Activated T-helper 17 cell treated with anti-CD3 and anti-CD28 coated beads, Interleukin-2, amount 50 U/mL, for 72 hours (primary cell): ENCODE measurements at places on chromosomes 2 and 18. TPM values are rescaled to one million over a fixed set of nuclear protein-coding genes. Genes with fewer than 3 reads are reported as not detected.
A peak's percentile ranks its signal among the peaks of the same experiment; 100 is the strongest.

Gene DYSF
- not detected for total RNA-seq

Gene KIAA1328
- total RNA-seq, result 8.9 TPM

Gene SP9
- not detected for total RNA-seq

Gene HOXD9
- not detected for total RNA-seq

Gene RAB11FIP5
- total RNA-seq, result 15.5 TPM

Gene DAW1
- 0.24 TPM for total RNA-seq

Gene SDC1
- not detected for total RNA-seq

Gene CRYGD
- total RNA-seq, result not detected

Gene ATP9B
- total RNA-seq, result 23.3 TPM

Gene OR6B2
- total RNA-seq, result not detected

Gene SERPINB12
- not detected for total RNA-seq

Gene ZBTB7C
- 0.40 TPM for total RNA-seq

Gene ALK
- not detected for total RNA-seq

Gene KCNF1
- total RNA-seq, result not detected

- ATAC-seq, result no peak
Observed at GRCh38 chr2:160564591-160564990, 71.0 kb upstream of the RBMS1 start.

GRCh38 chr18:54031243-54031642 is 193.2 kb downstream of the MBD2 start:
- ATAC-seq, result no peak

GRCh38 chr2:28350791-28351285 is 41.8 kb upstream of the FOSL2 start:
- ATAC-seq, result no peak

DNA sequence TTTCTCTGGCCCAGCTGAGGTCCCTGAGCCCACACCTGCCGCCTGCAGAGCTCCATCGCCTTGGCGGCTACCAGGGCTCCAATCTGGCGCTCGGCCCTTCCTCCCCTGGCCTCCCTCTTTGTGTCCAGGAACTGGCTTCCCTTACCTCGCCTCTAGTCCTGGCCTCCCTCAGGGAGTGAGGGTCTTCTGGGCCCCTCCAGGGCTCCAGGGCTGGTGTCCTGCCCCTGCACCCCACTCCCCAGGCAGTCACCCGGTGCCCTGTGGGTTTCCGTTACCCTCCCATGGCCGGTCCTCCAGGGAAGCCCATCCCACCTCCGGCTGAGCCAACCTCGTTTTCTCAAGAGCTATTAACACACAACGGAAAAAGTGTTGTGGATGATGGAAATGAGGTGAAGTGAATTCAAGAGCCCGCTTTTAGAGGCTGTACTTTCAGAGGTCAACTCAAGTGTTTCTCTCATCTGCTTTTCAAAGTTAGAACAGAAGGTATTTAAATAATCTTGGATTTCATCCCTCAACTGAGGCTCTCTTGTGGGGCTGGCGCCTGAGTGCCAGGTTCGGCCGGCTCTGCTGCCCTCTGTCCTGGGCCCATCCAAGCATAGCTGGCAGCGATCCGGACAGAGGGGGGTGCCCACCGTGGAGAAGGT is 131.9 kb downstream of the ASB1 start:
- ATAC-seq, result no peak

DNA sequence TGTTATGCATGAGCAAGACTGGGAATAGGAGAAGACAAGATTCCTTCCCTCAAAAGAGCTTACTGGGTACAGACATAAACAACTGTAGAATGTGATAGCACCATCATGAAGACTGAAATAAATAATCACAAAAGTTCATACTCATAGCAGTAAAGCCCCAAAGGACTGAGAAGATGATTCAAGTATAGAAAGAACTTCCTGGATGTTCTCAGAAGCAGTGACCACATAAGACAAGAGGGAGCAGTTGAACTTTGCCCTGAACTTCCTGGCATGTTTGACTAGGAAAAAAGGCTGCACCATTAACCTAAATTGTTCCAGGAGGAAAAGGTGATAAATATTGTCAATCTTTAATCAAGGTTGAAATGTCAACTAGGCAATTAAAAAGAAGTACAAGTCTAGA is 57.8 kb upstream of the CCDC141 start:
- peak; percentile 82 for ATAC-seq

- no peak for ATAC-seq
Observed at GRCh38 chr2:102478686-102479470, 5.9 kb downstream of the SLC9A4 start.

GRCh38 chr18:45412577-45412976 is 202.7 kb upstream of the SLC14A2 start:
- peak; percentile 42 for ATAC-seq

- no peak for ATAC-seq
Observed at GRCh38 chr2:24909555-24910177, 10.4 kb downstream of the ADCY3 start.

GRCh38 chr2:30441023-30441422 is 6.0 kb upstream of the LCLAT1 start:
- no peak for ATAC-seq

- ATAC-seq, result no peak
Observed at GRCh38 chr2:18777250-18777812, 188.0 kb upstream of the NT5C1B start.

GRCh38 chr2:181305301-181306123 is 151.7 kb upstream of the ITGA4 start:
- peak; percentile 80 for ATAC-seq

GRCh38 chr2:72794572-72794971 is 31.3 kb downstream of the EXOC6B start:
- ATAC-seq, result no peak

DNA sequence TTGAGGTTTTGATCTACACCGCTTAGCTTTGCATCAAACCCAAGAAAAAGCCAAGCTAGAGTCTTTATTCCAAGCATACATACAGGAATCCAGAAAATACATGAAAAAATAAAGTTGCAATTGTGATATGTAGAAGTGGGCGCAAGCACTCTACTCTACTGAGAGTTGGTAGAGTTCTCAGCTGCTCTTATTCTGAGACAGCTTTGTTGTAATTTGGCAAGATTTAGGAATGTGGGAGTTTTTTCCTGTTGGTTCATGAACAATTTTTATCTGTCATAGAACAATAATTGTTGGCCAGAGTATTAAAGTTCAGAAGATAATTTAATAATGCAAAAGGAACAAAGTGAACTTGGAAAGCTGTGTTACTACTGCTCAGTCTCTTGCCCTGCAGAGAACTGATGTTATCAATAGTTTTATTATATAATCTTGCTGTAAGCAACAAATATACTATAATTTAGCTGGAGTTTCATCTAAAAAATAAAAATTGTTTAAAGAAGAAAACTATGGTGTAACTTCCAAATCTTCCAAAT is 302.0 kb upstream of the RND3 start:
- no peak for ATAC-seq

GRCh38 chr2:1754461-1755170 is 10.3 kb upstream of the PXDN start:
- ATAC-seq, result no peak

DNA sequence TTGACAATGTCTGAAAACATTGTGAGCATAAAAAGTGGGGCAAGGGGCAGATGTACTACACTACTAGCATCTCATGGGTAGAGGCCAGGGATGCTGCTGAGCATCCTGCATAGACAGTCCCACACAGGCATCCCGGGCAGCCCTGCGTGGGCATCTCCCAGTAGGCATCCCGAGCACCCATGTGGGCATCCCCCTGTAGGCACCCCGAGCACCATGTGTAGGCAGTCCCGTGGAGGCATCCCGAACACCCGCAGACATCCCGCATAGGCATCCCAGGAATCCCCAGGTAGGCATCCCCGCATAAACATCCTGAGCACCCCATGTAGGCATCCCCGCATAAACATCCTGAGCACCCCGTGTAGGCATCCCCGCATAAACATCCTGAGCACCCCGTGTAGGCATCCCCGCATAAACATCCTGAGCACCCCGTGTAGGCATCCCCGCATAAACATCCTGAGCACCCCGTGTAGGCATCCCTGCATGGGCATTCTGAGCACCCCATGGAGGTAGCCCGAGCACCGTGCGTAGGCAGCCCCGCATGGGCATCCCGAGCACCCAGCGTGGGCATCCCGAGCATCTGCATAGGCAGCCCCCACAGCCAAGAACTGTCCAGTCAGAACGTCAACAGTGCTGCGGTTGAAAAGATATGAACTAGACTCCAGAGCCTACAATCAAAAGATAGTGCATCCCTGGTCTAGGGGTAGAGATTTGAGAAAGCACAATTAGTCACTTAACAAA is 273.5 kb downstream of the NBAS start:
- ATAC-seq, result no peak

- ATAC-seq, result no peak
Observed at GRCh38 chr18:75375341-75375740, 52.2 kb downstream of the SMIM21 start.

- ATAC-seq, result peak; percentile 92
Observed at GRCh38 chr2:43569921-43570320, 25.9 kb downstream of the THADA start.

DNA sequence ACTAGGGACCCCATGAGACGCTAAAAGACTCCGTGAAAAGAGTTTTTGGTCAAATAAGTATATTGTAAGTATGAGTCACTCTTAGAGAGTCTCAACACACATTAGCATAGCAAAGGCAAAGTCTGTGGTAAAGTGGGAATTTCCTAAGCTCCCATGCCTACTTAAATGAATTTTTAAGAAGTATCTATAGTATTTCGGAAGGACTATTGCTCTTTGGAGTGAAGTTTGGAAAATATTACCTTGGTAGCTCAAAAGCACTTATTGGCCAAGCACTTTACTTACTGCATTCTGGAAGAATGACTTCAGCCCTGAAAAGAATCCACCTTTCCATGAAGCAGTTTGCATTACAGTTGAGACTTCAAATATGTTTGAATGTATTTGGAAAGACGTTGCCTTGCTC is 57.1 kb downstream of the CAVIN2 start:
- ATAC-seq, result no peak

DNA sequence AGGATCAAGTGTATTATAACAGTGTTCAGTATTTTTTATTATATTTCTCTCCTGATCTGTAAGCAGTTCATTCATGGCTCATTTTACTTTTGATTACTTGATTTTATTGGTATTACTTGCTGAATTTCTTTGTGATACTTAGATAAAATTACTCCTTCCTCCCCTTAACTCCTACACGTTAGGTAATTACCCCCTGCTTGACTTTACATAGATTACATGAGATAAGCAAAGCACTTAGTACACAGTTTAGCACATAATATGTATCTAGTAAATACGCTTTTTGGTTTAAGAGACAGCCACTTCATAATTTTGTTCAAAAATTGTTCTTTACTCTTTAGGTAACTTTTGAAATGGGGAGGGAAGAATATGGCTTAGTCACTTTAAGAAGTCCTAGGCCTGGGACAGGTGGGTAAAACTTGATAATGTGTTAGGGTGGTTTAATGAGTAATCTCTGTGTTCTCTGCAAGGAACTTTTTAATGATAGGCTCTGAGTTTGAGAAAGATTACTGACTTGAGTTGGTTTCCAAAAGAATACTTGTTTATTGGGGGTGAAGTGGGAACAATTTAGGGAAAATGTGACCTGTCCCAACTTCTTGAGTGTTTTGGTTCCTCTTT is 80.9 kb downstream of the NCOA1 start:
- ATAC-seq, result no peak

GRCh38 chr2:120605231-120605935 is 130.3 kb upstream of the GLI2 start:
- no peak for ATAC-seq

- ATAC-seq, result no peak
Observed at GRCh38 chr2:126664639-126665038, 8.7 kb downstream of the GYPC start.
